ENCODE measurements at places on chromosomes 1 and 21.

DNA sequence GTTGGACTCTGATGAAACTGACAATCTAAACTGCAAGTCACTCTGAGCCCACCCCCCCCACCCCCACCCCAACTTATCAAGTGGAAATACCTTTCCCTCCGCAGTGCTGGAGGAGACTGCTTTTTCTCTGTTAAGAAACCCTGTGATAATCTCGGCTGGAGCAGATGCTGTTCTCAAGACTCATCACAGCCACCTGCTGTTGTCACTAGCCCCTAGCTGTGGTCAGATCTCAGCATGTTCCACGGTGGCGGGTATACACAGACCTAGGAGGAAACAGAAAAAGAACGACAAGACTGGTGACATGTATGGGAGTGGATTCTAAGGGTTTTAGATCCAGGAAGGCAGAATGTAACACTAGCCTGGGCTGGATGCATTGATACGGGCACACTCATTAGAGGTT is 2.3 kb downstream of the ACTL8 start:
- no peak for DNase-seq

GRCh38 chr1:24643363-24644099 is 429 bp downstream of the SRRM1 start:
- no peak for DNase-seq

DNA sequence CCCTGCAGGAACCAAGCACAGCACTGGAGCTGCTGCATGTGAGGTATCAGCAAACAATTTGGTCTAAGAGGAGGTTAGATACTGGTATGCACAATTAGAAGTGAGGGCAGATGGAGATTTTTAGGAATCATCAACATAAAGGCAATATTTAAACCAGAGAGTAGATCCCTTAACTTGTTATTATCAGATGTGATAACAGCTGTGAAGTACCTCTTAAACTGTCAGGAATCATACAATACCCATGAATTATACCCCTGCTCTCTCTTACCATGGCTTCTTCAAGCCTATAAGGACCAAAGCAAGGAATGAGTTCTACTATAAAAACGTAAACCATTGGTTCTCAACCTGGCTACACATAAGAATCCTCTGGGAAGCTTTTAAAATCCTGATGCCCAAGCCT is 3.9 kb downstream of the BCAR3 start:
- no peak for DNase-seq

DNA sequence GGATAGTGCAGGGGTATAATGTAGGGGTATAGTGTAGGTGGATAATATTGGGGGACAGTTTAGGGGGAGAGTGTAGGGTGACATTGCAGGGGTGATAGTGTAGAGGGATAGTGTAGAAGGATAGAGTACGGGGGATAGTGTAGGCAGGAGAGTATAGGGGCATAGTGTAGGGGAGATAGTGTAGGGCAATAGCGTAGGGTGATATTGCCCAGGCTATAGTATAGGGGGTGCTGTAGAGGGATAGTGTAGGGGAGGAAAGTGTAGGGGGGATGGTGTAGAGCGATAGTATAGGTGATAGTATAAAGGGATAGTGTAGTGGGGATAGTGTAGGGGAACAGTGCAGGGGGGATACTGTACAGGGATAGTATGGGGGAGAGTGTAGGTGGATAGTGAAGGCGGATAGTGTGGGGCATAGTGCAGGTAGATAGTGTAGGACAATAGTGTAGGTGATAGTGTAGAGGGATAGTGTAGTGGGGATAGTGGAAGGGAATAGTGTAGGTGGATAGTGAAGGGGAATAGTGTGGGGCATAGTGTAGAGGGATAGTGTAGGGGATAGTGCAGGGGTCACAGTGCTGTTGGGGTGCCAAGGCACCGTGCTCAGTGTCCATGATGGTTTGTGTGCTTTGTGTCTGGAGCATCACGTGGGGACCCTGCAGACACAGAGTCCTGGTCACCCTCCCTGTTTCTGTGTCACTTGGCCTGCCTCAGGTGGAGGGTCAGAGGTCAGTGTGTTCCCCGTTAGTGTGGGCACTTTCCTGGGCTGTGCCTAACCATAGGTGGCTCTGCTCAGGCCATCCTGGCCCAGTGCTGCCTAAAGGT is 10.5 kb upstream of the ARF1 start:
- DNase-seq, result no peak

- peak; percentile 70 for DNase-seq
Measured at GRCh38 chr1:1763657-1764621, 14.3 kb downstream of the NADK start.

- DNase-seq, result peak; percentile 48
Measured at GRCh38 chr1:66370462-66370971, 163.4 kb upstream of the SGIP1 start.

GRCh38 chr21:45859762-45860357 is 121.7 kb upstream of the COL6A1 start:
- DNase-seq, result no peak

DNA sequence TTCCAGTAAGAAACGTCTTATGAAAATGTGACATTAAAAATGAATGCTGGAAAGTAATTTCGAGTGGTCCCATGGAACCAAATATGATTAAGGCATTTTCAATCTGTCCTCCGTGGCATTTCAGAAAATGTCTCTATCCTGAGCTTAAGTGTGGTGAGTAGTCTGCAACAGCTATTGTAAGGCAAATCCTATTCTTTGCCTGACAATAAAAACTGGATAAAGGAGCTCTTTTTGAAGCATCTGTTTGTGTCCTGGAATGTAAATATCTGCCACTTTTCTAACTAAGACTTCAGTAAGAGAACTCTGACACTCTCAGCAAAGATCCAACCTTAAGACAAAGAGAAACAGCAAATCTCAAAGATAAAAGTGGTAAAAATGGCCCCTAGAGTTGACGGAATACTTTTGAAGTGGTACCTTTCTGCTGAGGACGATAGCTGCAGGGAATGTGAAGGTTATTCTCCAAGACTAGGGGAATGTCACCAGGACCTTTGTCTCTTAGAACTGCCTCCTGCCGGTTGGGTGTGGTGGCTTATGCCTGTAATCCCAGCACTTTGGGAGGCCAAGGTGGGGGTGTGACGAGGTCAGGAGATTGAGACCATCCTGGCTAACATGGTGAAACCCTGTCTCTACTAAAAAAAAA is 486.7 kb upstream of the ZP4 start:
- no peak for DNase-seq

DNA sequence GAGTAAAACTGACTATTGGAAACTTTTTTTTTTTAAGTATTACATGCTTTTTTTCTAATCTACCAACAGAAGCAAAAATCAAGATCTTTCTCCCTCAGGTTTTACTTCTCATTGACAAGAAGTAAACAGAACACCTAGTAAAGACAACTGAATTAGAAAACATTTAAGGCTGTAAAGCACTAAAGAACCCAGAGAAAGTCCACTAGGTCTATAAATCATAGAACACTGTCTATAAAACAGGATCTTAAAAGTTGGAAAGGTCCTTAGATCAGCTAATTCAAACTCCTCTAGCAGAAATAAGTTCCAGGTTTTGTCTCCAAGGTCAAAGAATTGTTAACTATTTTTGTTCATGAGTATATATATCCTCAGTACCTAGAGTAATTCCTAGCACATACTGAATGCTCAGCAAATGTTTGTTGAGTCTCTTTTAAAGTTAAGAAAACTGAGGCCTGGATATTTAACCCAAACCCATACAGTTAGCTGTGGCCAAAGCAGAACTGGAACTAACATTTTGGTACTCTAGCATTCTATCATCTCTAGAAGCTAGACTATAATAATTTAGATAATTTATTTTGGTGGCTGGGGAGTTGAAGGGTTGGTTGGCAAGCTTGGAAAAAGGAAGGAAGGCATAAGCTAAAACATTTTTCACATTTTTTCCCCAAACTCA is 3.0 kb downstream of the EPS15 start:
- DNase-seq, result no peak

DNA sequence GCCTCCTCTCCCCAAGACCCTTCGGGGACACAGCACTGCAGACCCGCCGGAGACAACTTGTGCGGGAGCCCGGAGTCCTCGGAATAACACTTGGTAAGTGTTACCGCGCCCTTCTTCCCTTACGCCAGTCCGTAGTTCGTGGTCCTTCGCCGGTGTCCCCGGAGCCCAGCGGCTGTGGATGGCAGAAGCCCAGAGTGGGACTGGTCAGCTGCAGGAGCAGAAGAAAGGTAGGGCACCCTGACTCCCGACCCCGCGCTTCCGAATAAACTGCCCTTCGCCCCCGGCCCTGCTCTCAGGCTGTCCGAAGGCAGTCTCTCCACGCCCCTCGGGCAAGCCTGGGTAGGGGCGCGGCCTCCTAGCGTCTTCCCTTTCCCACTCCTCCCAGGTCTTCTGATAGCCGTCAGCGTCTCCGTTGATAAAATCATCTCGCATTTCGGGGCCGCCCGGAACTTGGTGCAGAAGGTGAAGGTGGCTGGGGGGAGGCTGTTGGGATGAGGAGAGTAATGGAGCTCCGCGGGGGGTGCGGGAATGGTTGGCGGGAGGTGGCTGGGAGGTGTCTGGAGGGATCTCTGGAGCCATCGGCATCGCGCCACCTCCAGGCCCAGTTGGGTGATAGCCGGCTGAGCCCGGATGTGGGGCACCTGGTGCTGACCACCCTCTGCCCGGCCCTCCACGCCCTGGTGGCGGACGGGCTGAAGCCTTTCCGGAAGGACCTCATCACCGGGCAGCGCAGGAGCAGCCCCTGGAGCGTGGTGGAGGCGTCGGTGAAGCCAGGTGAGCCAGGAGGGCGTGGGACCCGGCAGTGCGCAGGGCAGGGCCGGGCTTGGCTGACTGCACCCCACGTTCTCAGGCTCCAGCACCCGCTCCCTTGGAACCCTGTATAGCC is 4.3 kb downstream of the RUSC1 start:
- no peak for DNase-seq

DNA sequence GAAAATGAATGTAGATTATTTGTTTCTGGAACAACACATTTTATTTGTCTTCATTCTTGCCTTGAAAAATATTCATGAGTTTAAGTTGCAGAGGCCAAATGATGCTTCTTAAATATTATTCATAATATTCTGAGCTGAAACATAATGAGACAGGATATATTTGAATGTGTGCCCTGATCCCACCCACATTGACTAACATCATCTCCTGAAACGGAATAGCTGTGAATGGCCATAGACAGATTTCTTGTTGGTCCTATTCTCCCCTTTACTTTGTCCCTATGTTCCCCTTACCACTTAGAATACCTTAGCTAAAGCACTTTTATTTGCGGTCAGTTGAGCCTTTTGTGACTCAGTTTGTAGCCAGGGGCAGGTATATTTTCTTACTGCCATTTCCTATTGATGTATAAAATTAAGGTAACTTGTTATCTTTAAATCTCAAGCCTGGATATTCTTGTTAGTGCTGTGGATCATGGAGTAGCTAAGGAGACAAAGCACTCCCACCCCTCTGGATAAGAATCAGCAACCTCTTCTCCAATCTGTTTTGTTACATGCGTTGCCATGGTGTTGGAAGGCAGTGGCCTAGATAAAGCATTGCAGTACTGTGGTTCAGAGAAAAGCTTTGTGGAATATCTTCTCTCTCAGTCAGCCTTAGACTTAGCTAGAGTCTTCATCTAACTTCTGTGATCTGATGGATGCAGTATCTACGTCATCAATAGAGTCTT is 478.5 kb upstream of the DEPDC1 start:
- DNase-seq, result no peak

DNA sequence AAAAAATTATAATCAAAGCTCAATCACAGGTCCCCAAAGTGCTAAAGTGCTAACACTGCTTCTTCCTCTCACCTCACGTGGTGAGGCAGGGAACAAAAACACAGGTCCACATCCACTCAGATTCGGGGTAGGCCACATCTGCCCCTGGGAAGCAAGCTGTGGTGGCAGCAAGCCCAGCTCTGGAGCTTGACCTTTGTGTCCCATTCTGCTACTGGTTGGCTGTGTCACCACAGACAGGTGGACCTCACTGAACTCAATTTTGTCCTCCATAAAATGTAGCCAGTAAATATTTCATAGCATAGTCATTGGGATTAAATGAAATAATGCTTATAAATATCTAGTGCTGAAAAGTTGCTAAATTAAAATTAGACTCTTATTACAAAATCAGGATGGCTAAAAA is 8.5 kb downstream of the AZIN2 start:
- DNase-seq, result no peak

GRCh38 chr1:203590603-203591002 is 36.0 kb upstream of the ATP2B4 start:
- DNase-seq, result no peak

DNA sequence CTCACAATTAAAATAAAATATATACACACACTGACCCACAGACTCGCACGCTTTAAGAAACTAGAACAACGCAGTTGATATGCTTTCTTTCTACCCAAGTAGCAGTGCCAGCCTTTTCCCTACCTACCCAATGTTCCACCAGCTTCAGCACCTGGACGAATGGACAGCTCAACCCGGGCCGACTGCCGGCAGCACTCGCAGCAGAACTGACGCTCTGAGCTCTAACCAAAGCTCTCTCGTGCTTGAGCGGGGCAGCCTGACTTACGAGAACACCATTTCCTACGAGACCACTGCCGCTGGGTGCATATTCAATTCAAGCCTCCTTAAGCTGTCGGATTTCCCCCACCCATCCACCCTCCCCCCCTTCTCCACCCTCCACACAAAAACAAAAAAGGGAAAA is 127.4 kb upstream of the DPYD start:
- DNase-seq, result peak; percentile 69

- DNase-seq, result no peak
Measured at GRCh38 chr1:18347559-18347958, 133.2 kb upstream of the KLHDC7A start.

- no peak for DNase-seq
Measured at GRCh38 chr1:119784191-119784781, 15.6 kb upstream of the HMGCS2 start.

GRCh38 chr1:11860587-11860986 is 1.8 kb upstream of the NPPB start:
- no peak for DNase-seq

- DNase-seq, result no peak
Measured at GRCh38 chr1:35600593-35600992, 27.5 kb downstream of the TFAP2E start.
